NT2/D1 (cell line): ENCODE measurements at places on chromosomes 11 and 22.

- no peak for DNase-seq
Observed at GRCh38 chr22:42271906-42272305, 1.5 kb upstream of the TCF20 start.

GRCh38 chr11:47850337-47850736 lies 2.2 kb upstream of the NUP160 start:
- DNase-seq, result no peak

- DNase-seq, result no peak
Observed at GRCh38 chr11:102468616-102469195, 16.1 kb upstream of the TMEM123 start.

GRCh38 chr11:10072142-10072541 lies 221.9 kb downstream of the SBF2 start:
- DNase-seq, result no peak

GRCh38 chr11:77592727-77593126 lies 3.0 kb downstream of the AQP11 start:
- DNase-seq, result no peak

- no peak for DNase-seq
Observed at GRCh38 chr11:106131998-106132397, 54.5 kb downstream of the AASDHPPT start.

GRCh38 chr22:26658671-26659478 lies 1.5 kb downstream of the MIAT start:
- DNase-seq, result peak; percentile 91

GRCh38 chr22:24483976-24484545 lies 11.1 kb upstream of the UPB1 start:
- no peak for DNase-seq

DNA sequence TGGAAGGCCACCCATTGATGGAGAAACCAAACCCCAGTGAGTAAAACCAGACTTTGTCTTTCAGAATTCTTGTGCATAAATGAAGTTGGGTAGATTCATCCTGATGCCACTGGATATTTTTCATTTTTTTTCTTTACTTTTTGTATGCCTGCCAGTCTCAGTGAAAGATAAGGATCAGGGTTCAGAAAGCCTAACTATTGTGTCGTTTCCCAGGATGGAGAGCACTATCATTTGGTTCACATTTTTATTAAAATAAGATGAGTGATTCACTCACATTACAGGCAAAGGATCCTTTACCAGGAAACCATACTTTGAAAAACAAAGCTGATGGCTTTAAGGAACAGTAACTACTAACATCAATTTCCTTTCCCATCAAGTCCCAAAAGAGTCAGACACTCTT lies 52.0 kb downstream of the ARFGAP2 start:
- no peak for DNase-seq

- no peak for DNase-seq
Observed at GRCh38 chr11:72704028-72704782, 30.0 kb upstream of the PDE2A start.
